ENCODE measurements at places on chromosomes 1 and 21.

DNA sequence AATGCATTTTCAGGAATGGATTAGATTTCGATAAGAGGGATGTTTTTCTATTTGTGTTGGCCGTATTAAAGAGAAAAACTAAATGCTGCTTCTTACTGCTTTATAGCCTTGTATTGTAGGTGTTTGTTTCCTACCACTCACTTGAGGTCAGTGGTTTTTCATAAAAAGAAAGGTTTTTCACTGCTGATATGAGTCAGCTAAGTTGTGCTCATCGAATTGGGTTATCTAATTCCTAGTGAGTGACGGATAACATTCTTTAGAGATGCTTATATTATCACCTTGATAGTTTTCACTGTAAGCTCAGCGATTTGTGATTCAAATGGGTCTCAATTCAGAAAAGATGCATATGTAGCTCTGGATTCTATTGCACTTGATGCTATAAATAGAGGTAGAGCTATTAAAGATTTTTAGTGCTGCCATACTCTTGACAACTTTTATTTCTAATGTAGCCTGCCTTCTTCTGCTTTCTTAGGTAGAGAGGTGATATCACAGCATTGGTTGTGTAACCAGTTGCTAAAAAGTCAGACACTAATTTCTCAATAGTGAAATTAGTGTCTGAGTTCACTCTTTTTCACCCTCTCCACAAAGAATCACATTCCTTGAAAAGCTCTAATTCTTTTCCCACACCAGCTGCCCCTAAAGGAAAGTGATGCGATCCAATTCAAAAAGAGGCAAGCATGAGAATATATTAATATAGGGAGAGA, 180.0 kb downstream of the RASAL2 start:
- no peak for DNase-seq

GRCh38 chr21:25369524-25370300, 237.6 kb downstream of the MRPL39 start:
- no peak for DNase-seq

DNA sequence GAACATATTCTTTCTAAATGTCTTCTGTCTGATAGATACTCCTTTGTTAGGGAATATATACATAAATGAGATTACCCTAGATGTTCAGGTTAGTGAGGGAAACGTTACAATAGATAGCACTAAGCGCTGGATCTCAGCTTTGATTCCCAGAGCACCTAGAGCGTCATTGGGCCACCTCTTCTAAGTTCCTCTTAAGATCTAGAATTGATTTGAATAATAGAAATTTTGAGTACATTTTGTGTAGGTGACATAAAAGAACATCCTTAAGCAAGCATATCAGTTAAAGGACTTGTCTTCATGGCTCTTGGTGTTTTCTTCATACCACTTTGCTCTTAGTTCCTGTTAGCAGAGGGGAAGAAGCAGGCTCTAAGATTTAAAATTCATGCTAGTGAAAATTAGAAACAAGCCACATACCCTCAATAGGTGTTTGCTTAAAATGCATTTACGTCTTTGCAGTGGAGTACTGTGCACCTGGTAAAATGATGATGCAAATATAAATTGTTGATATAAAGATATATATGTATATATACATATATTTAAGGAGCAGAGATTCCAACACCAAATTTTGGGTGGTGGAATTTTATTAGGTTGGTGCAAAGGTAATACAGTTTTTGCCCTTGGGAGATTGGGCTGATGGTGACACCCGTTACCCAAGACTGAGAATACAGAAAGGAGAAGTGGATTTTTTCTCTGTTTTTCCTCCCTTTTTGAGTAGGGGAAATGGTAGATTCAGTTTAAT, 47.1 kb downstream of the DYRK1A start:
- DNase-seq: no peak

- no peak for DNase-seq
These were observed 85.3 kb upstream of the BCL10 start for GRCh38 chr1:85361606-85362296.

DNA sequence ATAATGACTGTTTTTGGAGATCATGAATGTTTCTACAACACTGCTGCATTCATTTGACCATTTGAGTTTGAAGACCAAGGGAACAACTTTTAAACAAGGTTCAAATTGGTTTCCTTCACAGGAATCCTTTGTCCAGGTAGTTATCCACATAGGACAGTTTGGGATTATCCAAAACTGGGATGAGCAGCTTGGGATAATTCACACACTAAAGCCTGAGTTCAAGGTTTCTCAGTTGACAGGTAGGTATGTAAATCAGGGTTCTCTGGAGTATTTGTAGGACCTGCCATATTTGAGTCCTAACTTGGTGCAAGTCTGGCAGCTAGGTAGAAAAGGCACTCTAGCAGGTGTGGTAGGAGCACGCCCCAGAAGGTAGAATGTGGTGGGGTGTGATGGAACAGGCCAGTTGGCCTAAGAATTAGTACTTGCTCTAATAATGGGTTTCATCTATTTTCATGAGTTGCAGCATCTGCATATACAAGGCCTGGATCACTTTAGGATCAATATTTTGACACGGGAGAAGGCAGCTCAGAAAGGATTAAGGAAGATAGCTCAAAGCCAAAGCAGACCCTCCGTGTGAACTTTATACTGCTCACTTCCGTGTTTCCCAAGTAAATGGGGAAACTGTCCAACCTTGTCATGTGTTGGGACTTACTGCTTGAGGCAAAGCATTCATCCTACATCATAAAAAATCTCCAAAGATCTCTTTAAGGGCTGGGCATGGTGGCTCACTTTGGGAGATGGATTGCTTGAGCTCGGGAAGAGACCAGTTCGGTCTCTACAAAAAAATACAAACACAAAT, 14.1 kb upstream of the RAB42 start:
- DNase-seq: no peak

DNA sequence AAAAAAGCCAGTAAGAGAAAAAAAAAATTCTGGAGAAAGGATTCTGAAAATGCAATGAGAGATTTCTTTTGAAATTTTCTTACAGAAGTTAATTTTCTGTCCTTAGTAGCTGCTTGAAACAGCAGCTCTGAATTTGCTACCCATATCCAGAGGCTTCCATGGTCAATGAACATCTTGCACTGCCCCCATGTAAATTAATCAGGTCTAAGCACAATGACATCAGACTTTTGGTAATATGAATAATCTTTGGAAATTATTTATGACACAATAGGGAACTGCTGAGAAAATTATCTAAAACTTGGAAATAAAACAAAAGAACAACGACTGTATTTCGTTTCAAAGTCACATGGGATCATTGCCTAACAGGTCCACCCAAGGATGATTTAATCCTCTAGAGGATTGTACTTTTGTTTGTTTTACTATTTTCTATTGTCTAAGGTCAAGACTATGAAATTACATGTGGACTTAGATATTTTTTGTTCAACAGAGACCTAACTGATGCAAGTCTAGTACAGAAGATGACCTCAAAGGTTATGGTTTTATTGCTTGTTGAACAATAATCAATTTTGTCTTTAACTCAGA, 312.1 kb downstream of the BACH1 start:
- DNase-seq: no peak

DNA sequence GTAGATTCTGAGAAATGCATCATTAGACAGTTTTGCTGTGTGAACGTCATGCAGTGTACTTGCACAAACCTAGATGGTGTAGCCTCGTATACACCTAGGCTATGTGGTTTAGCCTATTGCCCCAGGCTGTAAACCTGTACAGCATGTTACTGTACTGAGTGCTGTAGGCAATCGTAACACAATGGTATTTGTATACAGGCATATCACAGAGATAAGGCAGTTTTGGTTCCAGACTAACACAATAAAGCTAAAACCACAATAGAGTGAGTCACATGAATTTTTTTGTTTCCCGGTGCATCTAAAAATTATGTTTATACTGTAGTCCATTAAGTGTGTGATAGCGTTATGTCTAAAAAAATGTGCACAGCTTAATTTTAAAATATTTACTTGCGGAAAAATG, 6.9 kb downstream of the IL10RB start:
- DNase-seq: no peak

DNA sequence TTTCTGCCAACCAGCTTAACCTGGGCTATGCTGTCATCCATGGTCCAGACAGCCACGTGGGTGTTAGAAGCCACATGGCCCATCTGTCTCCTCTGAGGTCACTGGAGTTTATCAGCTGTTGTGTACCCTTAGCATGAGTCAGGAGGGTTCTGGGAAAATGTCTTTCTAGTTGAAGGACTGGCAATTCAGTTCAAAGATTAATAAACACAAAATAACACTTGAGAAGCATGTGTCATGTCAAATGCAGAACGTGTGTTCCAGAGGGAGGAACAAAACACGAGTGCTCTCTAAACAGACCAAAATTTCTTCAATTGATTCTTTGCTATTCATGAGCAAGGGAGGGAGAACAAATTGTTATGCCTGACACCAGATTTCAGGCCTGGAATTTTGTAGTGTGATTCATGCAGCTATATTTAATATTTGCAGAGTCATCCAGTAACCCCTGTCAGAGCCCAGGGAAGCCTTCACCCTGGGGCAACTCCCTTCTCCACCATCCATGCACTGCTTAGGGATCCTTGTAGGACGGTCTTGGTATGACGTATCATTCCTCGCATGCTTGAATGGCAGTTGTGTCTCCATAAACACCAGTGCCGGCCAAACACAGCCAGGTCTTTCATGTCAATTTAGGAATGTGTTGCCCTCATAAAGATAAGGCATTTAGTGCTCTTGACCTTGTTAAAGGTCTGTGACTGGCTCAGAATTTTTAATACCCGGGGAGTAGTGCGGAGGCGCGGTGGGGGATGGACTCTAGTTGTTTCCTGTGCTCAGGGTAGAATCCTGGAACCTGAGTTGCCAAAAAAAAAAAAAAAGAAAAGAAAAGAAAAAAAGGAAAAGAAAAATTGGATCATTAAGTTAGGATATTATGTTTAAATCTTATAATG, 27.7 kb upstream of the DYRK1A start:
- no peak for DNase-seq

- no peak for DNase-seq
These were observed 55.3 kb upstream of the BOLA1 start for GRCh38 chr1:149844101-149844500.

DNA sequence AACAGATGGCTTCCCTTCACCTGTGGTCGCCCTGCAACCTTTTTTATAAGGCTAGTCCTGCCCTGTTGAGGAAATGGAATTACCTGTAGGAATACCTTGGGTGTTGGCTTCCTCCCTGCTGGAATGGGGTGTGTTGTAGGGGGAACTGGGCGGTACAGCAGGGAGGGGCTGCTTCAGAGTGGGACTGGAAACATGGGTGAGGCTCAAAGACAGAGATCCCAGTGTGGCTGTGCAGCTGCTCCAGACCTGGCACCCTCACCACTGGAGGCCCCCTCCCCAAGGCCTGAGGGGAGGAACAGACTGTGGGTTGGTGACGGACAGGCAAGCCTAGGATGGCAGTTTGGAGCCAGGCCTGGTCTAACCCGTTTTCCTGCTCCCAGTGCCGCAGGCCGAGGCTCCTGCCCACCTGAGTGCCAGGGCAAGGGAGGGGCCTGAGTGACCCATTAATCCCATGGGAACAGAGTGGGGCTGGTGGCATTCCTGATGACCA, 4.5 kb downstream of the EFNA3 start:
- no peak for DNase-seq

DNA sequence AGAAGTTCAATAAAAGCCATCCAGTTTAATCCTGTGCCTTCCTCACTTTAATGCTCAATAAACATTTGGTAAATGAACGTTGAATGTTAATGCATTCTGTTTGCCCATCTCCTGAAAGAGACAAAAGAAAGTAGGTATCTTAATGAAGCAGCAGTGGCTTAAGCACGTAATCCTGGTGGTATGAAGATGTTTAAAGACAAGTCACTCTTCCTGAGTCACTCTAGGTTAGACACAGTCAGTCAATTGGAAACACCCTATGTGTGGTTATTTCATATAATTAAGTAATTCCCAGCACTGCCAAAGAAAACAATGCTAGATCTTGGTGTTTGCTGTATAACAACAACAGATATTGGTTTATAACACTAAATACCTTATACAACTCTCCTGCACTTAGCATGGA, 334.0 kb upstream of the FMN2 start:
- no peak for DNase-seq

DNA sequence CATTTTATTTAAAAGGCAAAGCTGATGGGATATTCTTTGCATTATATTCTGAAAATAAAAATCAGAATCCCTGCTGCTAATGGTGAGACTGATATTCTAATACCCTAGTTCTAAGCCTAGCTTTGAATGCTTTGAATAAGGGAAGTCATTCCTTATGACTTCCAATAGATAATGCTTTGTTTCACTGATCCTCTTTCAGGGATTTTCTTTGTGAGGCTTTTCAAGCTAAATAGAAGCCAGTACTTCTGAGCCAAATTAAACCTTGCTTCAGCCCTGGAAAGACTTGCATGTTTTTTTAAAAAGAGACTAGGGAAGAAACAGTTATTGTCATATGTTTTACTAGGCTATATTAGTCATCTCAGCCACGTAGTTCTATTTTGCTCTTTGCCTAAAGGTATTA, 68.5 kb upstream of the CACYBP start:
- no peak for DNase-seq

- peak; percentile 81 for DNase-seq
These were observed at the start of gene KIAA0319L for GRCh38 chr1:35557118-35557610. Gene KIAA0319L (minus strand): TSS chr1:35557403. CDS start chr1:35554491, 2,912 bp downstream.

- no peak for DNase-seq
These were observed 71.4 kb upstream of the COG2 start for GRCh38 chr1:230570724-230571360.

- no peak for DNase-seq
These were observed 6.4 kb downstream of the PTGFR start for GRCh38 chr1:78497201-78497600.

GRCh38 chr1:85975912-85976371, 180.6 kb downstream of the COL24A1 start:
- no peak for DNase-seq

DNA sequence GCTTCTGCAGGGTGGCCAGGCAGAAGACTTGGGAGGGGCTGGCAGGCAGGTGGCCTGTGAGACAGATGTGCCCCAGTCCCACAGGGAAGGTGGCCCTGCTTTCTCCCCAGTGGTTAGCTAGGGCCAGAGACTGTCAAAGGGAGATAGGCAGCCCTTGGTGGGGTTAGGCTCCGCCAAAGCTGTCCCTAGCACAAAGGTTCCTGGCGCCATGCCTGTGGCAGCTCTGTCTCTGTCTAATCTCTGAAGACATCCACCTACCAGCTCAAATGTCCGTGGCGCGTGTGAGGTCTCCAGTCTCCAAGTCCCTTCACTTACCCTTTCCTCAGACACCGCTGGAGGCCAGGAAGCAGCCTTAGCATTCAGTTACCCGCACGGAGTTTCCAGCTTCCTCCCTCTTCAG, 17.7 kb downstream of the TCP10L start:
- DNase-seq: no peak

DNA sequence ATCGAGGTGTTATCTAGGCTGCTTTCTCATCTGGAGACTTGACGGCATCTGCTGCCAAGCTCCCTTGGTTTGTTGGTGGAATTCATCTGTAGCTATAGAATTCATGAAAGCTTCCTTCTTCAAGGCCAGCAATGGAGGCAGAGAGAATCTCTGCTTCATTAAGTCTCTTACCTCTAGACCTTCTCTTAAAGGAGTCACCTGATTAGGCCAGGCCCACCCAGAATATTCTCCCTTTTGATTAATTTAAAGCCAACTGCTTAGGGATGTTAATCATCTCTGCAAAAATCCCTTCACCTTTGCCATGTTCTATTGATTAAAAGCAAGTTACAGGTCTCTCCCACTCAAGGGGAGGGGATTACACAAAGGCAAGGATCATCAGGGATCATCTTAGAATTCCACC, 5.3 kb upstream of the NCF2 start:
- no peak for DNase-seq

GRCh38 chr1:97608272-97608671, 312.6 kb downstream of the DPYD start:
- DNase-seq: no peak

GRCh38 chr1:98330224-98330623, 331.3 kb upstream of the SNX7 start:
- DNase-seq: no peak

- no peak for DNase-seq
These were observed 1.5 kb downstream of the DENND2C start for GRCh38 chr1:114668373-114668772.

- DNase-seq: no peak
These were observed 76.2 kb downstream of the DISC1 start for GRCh38 chr1:231702804-231703203.

Data from activated naive CD8-positive, alpha-beta T cell treated with anti-CD3 and anti-CD28 coated beads, Interleukin-2, amount 50 U/mL, for 24 hours (primary cell).